ENCODE measurements at places on chromosomes 1 and 21. TPM values are rescaled to one million over a fixed set of nuclear protein-coding genes. Genes with fewer than 3 reads are reported as not detected.

- no peak overlapping the region for H3K4me3 ChIP-seq
- no peak overlapping the region for H3K27ac ChIP-seq
- no peaks in the 10 kb centered on the region for H3K36me3 ChIP-seq
- H3K27me3 ChIP-seq = no peaks in the 10 kb centered on the region
- DNase-seq = no peak
Observed at GRCh38 chr1:195721210-195721971, 886.8 kb downstream of the KCNT2 start.

DNA sequence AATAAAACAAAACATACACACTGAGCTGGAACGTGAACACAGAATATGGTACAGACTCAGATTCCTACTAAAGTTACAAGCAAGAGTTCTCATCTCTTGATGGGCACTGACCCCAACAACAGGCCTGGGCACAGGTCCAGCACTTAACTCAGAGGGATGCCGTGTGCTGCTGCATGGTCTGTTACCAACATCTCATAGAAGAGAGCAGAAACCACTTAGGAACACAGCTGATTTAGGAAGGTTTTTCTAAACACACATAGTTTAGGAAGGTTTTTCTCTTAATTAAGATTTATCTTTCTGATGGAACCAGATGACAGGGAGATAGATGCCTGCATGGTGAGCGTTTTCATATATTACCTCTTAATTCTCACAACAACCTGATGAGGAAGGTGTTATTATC, 1.5 kb downstream of the GCLM start:
- no peak overlapping the region for H3K27ac ChIP-seq
- H3K36me3 ChIP-seq = no peaks in the 10 kb centered on the region
- peaks cover 4% of the 10 kb centered on the region for H3K4me1 ChIP-seq
- peak; percentile 35 for DNase-seq

DNA sequence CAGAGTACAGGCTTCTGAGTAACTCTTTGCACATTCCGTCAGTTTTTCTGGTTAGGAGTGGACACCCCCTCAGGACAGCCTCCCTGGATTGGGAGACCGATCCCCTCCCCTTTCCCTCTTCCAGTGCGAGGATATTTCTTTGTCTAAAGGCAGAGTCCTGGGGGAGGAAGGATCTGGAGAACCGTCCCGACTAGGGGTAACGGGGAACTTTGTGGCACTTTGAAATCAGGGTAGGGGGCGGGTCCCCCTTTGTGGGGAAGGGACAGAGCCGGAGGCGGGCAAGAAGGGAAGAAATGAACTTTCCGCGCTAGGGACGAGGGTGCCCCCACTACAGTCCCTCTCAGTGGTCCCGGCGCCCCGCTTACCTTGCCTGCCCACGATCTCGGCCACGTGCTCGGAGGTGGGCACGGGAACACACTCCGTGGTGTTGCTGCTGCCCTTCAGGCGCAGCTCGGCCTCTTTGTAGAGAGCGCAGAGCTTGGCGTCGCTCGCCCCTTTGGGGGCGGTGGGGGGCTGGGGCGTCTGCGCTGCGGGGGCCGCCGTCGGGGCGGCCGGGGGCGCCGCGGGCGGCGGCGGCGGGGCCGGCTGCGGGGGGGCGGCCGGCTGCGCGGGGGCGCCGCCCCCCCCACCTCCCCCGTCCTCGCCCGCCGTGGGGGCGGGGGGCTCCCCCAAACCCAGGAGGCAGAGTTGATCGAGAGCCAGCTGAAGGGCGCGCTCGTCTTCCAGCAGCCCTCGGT, 917 bp downstream of the MEX3A start:
- H3K4me3 ChIP-seq = peak overlapping the region; percentile 95
- peaks cover 70% of the 10 kb centered on the region for H3K4me1 ChIP-seq
- H3K36me3 ChIP-seq = peaks cover 21% of the 10 kb centered on the region
- peak overlapping the region; percentile 95 for H3K27ac ChIP-seq
- peak; percentile 72 for DNase-seq
- H3K27me3 ChIP-seq = no peaks in the 10 kb centered on the region

GRCh38 chr1:151196292-151196800, 2.0 kb upstream of the PIP5K1A start:
- H3K27ac ChIP-seq = peak overlapping the region; percentile 9
- H3K4me1 ChIP-seq = peaks cover 19% of the 10 kb centered on the region
- no peak overlapping the region for H3K4me3 ChIP-seq
- no peaks in the 10 kb centered on the region for H3K27me3 ChIP-seq
- DNase-seq = peak; percentile 93

DNA sequence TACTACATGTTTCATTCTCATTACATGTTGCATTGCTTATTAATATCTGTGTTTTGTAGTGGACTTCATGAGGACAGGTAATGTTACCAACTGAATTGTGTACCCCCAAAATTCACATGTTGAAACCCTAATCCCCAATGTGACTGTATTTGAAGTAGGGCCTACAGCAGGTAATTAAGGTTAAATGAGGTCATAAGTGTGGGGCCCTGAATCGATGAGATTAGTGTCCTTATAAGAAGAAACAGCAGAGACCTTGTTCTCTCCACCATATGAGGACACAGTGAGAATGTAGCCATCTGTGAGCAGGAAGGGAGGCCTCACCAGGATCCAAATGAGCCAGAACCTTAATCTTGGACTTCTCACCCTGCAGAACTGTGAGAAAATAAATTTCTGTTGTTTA, 15.0 kb upstream of the IFNAR1 start:
- no peak for DNase-seq
- no peak overlapping the region for H3K4me3 ChIP-seq
- H3K4me1 ChIP-seq = peaks cover 17% of the 10 kb centered on the region

The BOLA1 gene
- 17.6 TPM for total RNA-seq

All from muscle of leg (tissue), 16 donors.